ENCODE measurements at places on chromosomes 5 and 9. TPM values are rescaled to one million over a fixed set of nuclear protein-coding genes. Genes with fewer than 3 reads are reported as not detected.

ZNF474 gene
- 1.9 TPM for total RNA-seq

CCL27 gene
- not detected for total RNA-seq

PAPPA gene
- 8.9 TPM for total RNA-seq

ARL14EPL gene
- total RNA-seq = not detected

HTR1A gene
- 0.57 TPM for total RNA-seq

CEMIP2 gene
- total RNA-seq = 100 TPM

KIF4B gene
- not detected for total RNA-seq

C1QTNF2 gene
- total RNA-seq = 3.0 TPM

PDE6A gene
- 3.6 TPM for total RNA-seq

DNA sequence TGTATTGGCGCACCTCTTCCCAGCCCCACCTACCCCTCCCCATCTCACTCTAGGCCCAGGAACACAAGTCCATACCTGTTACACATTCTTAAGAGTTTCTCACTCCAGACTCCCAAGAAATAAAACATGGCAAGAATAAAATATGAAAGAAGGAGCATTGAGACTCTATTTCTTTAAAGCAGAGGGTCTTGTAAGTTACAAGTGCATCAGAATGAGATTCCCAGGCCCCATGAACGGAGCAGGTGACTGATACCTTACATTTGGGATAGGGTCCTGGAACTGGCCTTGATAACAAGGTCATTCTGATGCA, 5.7 kb downstream of the EGR1 start:
- no peak overlapping the region for H3K4me3 ChIP-seq
- no peaks in the 10 kb centered on the region for H3K27me3 ChIP-seq
- H3K4me1 ChIP-seq = no peaks in the 10 kb centered on the region
- H3K36me3 ChIP-seq = no peaks in the 10 kb centered on the region

GRCh38 chr9:106726070-106726815, 136.7 kb upstream of the ZNF462 start:
- DNase-seq = no peak
- no peaks in the 10 kb centered on the region for H3K27me3 ChIP-seq
- H3K4me1 ChIP-seq = peaks cover 4% of the 10 kb centered on the region
- H3K27ac ChIP-seq = no peak overlapping the region

- no peak overlapping the region for H3K4me3 ChIP-seq
- H3K4me1 ChIP-seq = no peaks in the 10 kb centered on the region
- H3K27me3 ChIP-seq = no peaks in the 10 kb centered on the region
- no peak for DNase-seq
- no peak overlapping the region for H3K27ac ChIP-seq
Observed at GRCh38 chr5:155826611-155827507, 500.1 kb upstream of the SGCD start.

DNA sequence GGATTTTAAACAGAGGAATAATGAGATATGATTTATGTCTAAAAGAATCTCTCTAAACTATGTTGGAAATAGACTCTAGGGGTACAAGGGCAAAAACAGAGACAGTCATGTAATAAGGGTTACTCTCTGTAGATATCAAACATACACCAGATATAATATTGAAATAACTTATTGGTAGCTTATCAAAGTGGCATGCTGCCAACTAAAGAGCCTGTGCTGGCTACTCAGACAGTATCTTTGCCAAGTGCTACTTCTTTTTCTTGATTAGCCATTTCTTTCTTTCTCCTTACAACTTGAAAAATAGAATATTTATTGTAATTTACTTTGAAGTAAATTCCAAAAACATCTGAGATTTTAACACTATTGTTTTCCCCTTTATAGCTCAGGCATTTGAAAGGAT, 34.9 kb downstream of the ZFYVE16 start:
- no peaks in the 10 kb centered on the region for H3K4me1 ChIP-seq
- peaks cover 11% of the 10 kb centered on the region for H3K36me3 ChIP-seq
- no peaks in the 10 kb centered on the region for H3K27me3 ChIP-seq

DNA sequence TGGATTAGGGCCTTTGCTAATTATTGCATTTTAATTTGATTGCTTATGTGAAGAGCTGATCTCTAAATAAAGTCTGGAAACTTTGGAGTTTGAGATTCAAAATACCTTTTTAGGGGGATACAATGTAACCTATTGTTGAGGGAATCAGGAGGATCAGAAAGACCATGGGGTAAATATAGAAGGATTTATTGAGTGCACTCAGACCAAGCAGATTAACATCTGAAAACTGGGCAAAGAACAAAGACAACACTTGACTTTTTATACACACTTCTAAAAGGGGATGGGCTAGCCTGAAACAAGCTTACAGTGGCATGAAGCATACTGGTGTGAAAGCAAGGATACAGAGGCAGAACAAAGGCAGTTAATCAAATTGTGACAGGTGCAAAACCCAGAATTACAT, 174.3 kb downstream of the MRPS30 start:
- no peaks in the 10 kb centered on the region for H3K27me3 ChIP-seq
- no peak for DNase-seq
- H3K36me3 ChIP-seq = no peaks in the 10 kb centered on the region
- H3K4me3 ChIP-seq = no peak overlapping the region

DNA sequence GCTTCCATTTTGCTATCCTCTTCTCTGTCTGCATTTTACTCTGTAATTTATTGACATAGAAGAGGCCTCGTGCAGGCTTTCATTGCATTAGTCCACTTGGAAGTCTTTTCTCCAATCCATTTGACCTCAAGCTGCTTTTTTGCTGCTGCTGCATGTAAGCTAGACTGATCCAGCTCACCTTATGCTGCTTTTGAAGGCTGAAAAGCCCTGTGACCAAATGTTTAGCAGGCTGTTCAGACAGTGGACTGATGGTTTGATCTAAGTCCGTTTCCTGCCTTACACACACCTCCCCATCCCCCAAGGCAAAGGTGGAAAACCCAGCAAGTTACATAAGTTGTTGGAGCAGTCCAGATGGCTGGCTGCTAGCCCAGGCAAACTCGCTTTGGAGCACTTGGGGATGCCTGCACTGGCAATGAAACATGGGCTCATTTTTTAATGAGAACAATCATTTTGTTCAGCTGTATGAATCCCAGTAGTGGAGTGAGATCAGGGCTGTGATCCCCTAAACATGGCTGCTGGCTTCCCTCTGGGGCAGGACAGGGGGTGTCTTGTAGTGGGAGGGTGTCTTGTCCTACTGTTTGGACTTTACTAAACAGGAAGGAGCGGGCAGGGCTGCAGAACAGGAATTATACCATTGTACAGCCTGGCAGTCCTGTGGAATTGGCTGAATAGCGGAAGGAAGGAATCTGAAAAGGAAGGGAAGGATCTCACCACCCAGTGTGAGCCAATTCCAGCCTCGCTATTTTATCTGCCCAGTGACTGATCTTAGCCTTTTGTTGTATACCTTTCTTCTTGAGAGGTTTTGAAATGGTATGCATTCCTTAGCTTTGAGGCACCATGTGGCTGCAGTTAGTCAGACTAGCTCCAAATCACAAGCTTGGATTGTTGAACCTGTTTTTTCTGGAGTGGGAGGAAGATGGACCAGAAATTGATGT, 212.0 kb downstream of the ARHGAP26 start:
- no peaks in the 10 kb centered on the region for H3K27me3 ChIP-seq
- H3K4me3 ChIP-seq = no peak overlapping the region
- peak; percentile 63 for DNase-seq
- peaks cover 19% of the 10 kb centered on the region for H3K4me1 ChIP-seq
- H3K27ac ChIP-seq = peak overlapping the region; percentile 67

DNA sequence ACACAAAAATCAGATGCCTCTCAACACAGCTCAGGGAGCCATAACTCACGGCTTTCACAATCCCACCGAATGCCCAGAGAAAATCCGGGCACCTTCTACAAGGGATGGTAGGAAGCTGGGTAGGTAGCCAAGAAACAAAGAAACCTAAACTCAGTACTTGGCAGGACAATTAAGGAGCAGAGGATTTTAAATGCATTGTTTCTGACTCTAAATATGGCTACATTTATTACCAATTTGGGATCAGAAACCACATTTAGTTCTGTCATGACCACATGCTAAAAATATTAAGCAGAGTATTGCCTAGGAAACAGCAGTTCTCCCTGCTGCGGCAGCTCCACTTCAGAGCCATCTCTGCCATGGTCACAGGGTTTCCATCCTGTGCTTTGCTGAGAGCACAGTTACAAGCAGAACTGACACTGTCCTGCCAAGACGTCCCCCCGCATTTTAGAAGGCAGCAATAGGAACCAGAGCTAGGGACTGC, 57.5 kb downstream of the SIL1 start:
- H3K27me3 ChIP-seq = no peaks in the 10 kb centered on the region
- peak overlapping the region; percentile 26 for H3K27ac ChIP-seq
- H3K4me3 ChIP-seq = no peak overlapping the region
- H3K36me3 ChIP-seq = no peaks in the 10 kb centered on the region

GRCh38 chr9:95481000-95481399, 35.8 kb downstream of the PTCH1 start:
- peaks cover 3% of the 10 kb centered on the region for H3K36me3 ChIP-seq
- H3K4me1 ChIP-seq = peaks cover 15% of the 10 kb centered on the region
- H3K27me3 ChIP-seq = no peaks in the 10 kb centered on the region
- DNase-seq = no peak
- no peak overlapping the region for H3K27ac ChIP-seq
- H3K4me3 ChIP-seq = no peak overlapping the region

GRCh38 chr5:126858441-126858840, 81.5 kb downstream of the LMNB1 start:
- H3K4me3 ChIP-seq = no peak overlapping the region
- no peak for DNase-seq
- no peaks in the 10 kb centered on the region for H3K36me3 ChIP-seq
- H3K4me1 ChIP-seq = peaks cover 7% of the 10 kb centered on the region
- no peaks in the 10 kb centered on the region for H3K27me3 ChIP-seq

DNA sequence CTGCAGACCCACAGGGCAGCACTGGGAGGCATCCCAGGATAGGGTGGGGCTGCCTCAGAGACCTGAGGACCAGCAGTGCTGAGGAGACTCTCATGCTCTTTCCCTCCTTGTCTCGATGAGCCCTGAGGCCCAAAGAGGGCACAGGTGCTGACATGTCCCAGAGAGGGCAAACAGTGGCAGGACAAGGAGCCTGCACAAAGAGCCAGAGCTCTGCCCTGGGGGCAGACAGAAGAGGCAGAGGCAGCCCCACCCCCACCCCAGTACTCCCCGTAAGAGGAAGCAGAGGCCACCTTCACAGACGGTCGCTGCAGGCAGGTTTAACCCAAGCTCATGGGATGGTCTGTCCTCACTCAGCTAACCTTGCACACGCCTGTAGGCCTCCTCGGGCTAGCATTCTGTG, 29.4 kb upstream of the TTLL11 start:
- H3K27me3 ChIP-seq = peaks cover 24% of the 10 kb centered on the region
- H3K27ac ChIP-seq = no peak overlapping the region
- H3K4me3 ChIP-seq = no peak overlapping the region
- no peaks in the 10 kb centered on the region for H3K36me3 ChIP-seq

DNA sequence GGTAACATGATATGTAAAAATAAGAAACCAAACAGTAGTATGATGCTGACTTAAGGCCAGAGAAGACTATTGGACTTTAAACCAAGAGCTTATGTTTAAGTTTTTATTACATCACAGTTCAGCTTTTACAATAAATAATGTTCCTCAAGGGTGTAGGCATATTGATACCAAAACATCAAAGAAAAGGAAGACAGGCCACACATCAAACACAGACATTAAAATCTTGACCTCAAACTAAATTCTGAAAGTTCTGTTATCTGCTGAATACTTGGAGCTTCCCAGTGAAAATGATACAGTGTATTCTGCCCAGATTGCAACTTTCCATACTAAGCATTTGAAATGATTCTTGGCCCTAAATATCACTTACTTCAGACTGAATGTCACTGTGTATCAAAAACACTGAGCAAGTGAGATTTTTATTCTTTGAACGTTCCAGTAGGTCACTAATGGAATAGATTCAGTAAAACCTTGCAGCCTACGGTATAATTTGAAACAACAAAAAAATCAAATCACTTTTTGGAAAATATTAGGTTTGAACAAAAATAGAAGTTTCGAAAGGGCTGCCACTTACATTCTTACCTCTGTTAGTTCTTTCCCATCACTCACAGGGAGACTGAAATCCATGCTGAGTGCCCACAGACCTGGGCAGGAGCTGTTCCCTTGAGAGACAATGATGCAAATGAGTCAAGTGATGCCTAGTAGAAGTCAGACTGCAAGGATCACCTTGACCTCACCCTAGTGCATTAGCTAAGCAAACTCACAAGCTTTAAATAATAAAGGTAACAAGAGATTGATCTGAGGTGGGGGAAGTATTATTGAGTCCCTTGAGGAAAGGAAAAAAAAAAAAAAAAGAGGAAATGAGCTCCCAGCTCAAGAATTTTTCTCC, 2.5 kb downstream of the LPAR1 start:
- no peak for DNase-seq
- H3K4me1 ChIP-seq = peaks cover 18% of the 10 kb centered on the region
- H3K36me3 ChIP-seq = no peaks in the 10 kb centered on the region

DNA sequence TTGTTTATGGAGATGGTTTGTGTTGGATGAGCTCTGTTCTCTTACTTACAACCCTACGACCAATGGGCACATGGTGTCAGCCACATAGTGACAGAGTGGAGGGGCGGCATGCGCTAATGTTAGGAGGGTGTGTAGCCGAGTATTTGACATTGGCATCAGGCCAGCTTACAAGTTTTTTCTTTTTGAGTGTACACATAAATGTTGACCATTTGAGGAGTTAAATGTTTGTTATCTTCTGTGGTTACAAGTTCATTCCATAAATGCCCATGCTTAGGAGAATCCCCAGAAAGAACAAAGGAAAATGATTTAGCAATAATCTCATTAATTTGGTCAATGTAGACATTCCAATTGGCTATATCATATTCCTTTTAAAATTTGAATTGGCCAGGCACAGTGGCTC, 180.1 kb upstream of the ELL2 start:
- H3K27me3 ChIP-seq = no peaks in the 10 kb centered on the region
- DNase-seq = no peak
- no peak overlapping the region for H3K4me3 ChIP-seq
- H3K27ac ChIP-seq = no peak overlapping the region

- no peak for DNase-seq
- H3K27me3 ChIP-seq = no peaks in the 10 kb centered on the region
- no peak overlapping the region for H3K27ac ChIP-seq
- no peaks in the 10 kb centered on the region for H3K4me1 ChIP-seq
- no peaks in the 10 kb centered on the region for H3K36me3 ChIP-seq
Observed at GRCh38 chr9:1117439-1117838, 67.3 kb downstream of the DMRT2 start.

DNA sequence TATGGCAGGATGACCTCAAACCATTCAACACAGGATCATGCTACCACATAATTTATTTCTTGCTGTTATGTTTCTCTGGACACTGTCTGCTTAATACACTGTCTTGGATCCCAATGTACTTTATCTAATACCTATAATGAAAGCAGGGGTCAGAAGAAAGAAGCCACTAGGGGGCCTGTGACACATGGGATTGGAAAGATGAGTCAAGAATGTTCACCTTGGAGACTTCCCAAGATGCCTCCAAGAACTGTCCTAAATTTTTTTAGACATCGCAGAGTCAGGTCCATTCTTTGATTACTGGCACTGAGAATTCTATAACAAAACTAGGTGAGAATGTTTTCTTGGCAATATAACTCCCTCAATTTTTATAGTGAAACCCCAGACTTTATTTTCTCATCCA, 305.8 kb upstream of the SMARCA2 start:
- no peak overlapping the region for H3K27ac ChIP-seq
- H3K4me3 ChIP-seq = no peak overlapping the region
- no peaks in the 10 kb centered on the region for H3K27me3 ChIP-seq
- DNase-seq = no peak

GRCh38 chr5:90285581-90285980, 124.0 kb downstream of the CETN3 start:
- H3K4me3 ChIP-seq = no peak overlapping the region
- H3K4me1 ChIP-seq = no peaks in the 10 kb centered on the region
- no peaks in the 10 kb centered on the region for H3K36me3 ChIP-seq
- H3K27me3 ChIP-seq = no peaks in the 10 kb centered on the region
- no peak overlapping the region for H3K27ac ChIP-seq
- no peak for DNase-seq

GRCh38 chr5:59390074-59390659, 503.4 kb downstream of the PDE4D start:
- H3K36me3 ChIP-seq = no peaks in the 10 kb centered on the region
- H3K4me1 ChIP-seq = no peaks in the 10 kb centered on the region
- H3K27ac ChIP-seq = no peak overlapping the region
- H3K27me3 ChIP-seq = no peaks in the 10 kb centered on the region
- DNase-seq = peak; percentile 66
- no peak overlapping the region for H3K4me3 ChIP-seq
